RCC 7860 (cell line): ENCODE measurements at places on chromosomes 11 and 22.

DNA sequence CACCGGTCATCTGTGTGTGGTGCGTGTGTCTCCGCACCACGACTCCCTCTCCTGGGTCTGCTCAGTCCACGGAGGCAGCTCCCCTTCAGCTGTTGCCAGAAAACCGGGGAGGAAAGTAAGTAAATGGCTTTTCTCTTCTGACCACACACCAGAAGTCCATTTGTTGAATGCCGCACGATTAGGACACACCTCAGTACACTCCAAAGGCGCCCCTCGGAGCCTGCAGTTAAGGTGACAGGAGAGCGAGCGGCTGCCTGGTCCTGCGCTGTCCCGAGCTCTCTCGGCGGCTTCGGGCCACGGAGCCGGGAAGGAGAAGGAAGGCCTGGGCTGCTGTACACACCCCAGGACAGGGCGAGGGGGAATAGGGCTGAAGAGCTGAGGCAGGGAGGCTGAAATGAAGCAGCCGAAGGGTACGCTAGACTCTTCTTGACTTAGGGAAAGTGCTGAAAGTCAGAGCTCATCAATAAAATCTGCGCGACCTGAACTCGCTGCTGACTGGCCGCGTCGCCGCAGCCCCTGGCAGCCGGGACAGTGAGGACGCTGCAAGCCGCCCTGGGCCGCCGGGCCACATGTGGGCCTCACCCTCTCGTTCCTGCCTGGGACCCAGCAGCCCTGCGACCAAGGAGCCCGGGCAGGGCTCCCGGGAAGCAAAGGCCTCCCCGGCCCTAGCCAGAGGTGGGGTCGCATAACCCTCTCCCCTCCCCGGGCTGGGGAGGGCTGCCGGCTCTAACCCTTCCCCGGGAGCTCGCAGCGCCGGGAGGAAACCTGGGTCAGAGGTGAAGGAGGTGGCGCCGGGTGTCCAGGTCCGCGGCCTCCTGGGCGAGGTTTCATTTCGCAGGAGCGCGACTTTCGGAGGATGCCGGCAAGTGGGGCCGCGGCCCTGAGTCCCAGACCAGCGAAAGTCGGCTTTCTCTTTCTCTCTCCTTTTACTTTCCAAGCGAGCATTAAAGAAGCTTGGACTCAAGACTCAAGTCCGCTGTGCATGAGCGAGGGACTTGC is 1.6 kb upstream of the PAX6 start:
- DNase-seq, result no peak

- no peak for DNase-seq
These were observed 8.0 kb downstream of the SIK3 start for GRCh38 chr11:117090111-117090706.

DNA sequence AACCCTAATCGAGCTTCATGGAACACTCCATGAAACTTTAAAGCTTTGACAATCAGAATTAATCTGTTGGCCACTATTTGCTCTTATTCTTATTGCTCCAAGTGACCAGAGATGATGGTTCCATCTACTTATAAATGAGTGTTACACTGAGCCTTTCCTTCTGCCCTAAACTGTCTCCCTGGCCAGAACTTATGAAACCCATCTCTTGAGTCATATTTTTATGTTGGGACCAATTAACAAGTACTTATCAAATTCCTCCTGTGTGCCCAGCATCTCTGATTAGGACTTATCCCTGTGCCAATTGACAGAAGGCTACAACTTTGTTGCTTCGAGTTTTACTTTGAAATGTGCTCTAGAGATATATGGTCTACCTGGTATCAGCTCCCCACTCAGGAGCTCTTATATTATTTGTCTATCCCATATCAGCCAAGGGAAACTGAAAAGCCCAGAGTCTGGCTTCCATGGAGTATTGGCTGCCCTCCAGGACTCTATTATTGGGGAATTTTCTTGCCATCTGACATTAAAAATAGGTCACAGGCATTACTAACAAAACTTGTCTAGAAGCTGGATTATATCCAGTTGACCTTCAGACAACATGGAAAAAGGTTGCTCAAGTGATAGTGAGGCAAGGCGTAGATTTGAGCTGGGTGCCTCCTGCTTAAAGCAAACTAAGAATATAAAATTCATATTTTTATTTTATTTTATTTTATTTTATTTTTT is 8.8 kb downstream of the KREMEN1 start:
- no peak for DNase-seq

DNA sequence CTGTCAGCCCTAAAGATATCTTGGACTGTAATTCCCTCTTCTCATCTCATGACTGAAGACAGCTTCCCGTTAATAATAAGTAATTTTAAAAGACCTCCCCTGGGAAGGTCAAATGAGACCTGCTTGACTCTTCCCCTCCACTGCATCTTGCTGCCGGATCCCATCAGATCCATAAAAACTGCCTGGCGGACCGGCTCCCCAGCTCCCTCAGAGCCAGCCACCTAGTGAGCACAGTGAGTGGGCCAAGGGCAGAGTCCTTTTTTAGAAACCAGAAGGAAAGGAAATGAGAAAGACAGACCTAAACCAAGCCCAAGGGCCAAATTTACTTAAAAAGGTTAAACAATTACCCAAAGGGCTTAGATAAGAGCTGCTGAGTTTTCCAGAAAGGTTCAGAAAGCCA is 595.3 kb downstream of the OPCML start:
- no peak for DNase-seq

GRCh38 chr22:50548040-50548920 is 2.6 kb downstream of the KLHDC7B start:
- no peak for DNase-seq

- no peak for DNase-seq
These were observed 710 bp upstream of the DGCR2 start for GRCh38 chr22:19122752-19123492.

DNA sequence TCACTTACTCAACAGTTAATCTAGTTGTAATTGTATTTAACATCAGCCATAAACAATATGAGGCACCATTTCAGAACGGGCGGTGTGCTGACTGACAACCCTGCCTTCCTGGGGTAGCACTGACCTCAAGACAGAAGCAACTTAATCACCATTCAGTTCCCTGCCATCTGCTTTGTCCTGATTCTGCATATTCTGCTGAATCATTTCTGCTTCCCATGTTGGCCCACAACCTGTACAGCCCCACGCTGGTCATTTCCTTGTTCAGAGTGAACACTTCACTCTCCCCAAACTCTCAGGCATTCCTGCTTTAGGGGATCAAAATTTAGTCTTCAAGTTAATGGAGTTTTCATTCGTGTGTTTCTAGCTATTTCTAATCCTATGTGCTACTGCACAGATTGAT is 132.3 kb upstream of the ZBED5 start:
- no peak for DNase-seq

DNA sequence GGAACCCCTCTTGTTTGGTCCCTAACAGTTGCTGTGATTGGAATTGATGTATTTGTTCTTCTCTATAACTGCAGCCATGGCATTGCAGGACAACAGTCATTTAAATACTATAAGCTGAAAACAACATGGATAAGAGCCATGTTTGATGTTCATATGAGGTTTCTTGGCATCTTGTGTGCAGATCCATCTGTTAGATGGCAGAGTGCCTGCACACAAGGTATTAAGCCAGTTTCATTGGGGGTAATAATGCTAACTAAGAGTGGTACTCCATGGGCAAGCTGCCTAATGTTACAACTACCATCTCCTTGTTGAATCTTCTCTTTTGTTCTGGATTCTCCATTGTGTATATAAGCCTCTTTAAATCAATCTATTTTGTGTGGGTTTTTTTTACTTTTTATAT is 206.0 kb upstream of the CHORDC1 start:
- no peak for DNase-seq

GRCh38 chr22:43308060-43308830 is 34.9 kb downstream of the SCUBE1 start:
- DNase-seq, result no peak

GRCh38 chr22:35140879-35141745 is 75.2 kb downstream of the ISX start:
- DNase-seq, result no peak

DNA sequence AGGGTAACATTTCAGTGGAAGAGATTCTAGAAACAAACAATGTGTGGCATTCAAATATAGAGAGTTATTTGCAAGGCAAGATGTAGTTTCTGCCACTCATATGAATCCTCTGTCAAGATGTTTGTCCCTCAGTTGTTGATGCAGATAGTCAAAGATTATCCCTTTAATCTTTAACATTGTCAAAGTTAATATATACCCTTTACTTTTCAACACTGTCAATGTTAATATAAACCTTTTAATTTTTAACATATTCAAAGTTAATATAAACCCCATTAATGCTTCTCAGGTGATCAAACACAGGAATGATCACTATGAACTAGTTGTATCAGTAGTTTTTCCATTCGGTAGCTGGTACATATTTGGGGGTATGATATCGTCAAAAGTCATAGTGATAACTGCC is 51.9 kb upstream of the PICALM start:
- DNase-seq, result peak; percentile 36

DNA sequence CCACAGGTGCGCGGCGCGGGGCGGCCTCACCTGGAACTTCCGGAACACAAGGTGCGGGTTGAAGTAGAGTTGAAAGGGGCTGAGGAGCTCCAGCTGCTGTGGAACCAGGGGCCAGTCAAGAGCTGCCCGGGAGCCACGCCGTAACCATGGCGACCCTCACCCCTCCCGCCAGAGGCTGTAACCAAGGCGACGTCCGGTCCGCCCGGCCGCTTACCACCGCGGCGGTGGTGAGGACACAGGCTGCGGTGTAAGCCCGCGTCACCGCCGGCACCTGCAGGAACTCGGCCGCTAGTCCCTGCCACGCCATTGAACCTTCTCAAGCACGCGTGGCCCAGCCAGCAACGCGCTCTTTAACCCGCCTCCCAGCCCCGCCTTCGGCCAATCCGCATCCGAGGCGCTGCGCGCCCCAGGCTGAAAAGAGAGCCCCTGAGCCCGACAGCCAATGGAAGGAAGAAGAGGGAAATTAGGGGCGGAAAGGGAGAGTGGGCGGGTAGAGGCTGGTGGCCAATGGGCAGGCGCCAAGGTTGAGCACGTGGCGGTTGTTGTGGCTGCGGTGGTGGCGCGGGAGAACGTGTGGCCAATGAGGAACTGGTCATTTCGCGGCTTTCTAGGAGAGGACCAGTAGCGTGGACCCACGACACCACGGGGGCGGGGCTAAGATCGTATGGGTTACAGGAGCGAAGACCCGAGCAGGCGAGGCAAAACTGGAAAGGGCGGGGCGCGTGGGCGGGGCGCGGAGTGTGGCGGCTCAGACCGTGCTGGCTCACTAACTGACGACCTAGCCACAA is at the start of gene DERL3:
Gene DERL3, minus strand, starts transcription at position 326 of the 788 bp plus-strand sequence. Its CDS starts 19 bp downstream, at position 307.
- peak; percentile 91 for DNase-seq

- DNase-seq, result no peak
These were observed 1.7 kb upstream of the PARVA start for GRCh38 chr11:12375720-12376119.

DNA sequence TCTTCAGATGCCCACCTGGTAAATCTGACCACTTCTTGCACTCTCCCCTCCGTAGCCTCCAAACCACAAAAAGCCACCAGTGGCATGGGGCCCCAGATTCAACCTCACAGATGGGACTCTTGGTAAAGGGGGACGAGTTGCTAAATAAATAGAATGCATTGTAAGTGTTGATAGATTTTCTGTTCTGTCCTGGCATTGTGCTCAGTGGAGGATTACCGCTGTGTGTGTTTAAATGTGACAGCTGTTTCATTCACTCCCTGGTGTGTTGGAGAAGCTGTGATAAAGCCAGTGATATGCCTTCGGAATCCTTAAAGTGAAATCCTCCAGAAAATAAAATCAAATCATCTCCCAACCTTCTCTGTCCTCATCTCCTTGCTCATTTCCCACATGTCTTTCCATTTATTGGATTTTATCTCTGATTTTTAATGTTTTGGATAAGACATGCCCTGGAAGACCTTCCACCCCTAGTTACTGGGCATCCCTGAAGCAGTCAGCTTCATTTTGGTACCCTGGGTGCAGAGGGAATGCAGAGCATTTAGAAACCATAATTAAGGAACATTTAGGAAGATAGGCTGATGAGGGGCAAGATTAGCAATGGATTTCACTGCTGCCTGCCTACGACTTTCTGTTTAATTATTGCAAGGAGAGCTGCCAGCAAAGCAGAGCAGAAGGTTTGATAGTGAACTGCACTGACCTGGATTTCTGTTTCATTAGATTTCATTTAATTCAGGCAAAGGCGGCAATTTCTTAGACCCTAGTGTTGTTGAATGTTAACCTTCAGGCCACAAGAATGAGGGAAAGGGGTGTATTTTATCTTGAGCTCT is 460.9 kb upstream of the KIRREL3 start:
- DNase-seq, result no peak

DNA sequence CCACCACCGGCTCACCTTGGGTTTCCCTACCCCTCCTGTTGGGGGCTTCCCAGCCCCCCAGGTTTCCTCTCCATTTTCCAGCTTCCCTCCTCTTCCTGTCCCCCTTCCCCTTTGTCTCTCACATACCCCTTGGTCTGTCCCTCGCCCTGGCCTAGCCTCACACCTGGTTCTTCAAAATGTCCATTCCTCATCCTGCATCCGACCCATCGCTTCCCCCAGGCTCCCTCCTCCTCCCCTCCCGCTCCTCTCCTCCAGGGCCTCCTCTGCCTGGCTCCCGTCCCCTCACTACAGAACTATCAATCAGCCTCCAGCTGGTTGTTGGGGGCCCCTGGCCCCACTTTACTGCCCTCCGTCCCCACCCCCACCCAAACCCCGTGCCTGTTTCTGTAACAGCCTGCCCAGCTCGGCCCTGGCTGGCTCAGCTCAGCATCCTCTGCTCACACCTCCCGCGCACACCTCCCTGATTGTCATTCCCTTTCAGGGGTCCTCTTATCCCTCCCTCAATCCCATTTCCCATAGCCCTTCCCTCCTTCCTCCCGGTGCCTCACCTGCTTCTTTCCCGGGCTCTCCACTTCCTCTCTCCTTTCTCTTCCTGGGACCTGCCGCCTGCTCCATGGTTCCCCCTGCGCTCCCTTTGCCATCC is 1.2 kb downstream of the CNIH2 start:
- no peak for DNase-seq

DNA sequence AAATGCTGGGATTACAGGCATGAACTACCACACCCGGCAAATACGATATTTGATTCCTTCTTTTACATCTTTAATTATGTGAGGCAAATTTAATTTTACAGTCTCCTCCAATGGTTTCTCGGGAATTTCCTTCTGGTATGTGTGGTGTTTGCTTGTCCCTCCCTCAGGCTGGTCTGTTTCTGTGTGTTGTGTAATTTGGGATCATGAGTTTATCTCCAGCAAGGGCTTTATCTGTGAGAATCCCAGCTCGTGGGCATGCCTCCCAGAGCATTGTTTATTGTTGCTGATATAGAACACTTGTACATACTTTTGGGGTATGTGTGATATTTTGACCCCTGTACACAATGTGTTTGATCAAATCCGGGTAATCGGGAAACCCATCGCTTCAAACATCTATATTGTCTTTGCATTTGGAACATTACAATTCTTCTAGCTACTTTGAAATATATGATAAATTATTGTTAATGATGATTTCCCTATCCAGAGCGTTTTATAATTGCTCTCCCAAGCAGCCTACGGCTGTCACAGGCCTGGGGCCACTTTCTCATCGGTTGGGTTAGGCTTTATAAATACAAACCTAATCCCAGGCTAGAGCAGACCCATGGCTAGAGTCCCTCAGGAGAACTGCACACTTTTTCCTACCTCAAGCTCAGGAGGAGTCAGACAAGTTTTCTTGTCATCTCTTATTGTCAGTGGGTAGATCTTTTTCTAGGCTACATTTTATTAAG is 15.0 kb upstream of the PRR5 start:
- no peak for DNase-seq
